Inflammatory macrophage (primary cell): ENCODE measurements at places on chromosomes 5 and 9.

DNA sequence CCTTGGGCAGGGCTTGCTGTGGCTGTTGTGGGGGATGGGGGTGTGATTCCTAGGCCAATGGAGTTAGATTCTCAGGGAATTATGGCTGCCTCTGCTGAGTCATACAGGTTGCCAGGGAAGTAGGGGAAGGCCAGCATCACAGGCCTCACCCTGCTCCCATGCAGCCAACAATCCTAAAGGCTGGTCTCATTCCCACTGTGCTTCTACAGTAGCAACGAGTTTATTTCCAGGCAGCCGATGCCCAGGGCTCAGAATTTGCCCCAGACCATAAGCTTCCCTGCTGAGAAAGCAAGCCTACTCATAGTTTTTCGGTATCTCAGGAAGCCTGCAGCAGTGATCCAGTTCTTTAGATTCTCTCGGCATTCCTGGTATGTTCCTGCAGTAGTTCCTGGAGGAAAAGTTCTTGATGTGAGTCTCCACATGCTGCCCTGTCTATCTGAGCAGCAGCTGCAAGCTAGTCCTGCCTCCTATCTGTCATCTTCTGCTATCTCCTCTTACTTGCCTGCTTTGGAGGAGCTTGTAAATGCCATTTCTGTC, 59.3 kb upstream of the SELENOP start:
- DNase-seq: no peak

DNA sequence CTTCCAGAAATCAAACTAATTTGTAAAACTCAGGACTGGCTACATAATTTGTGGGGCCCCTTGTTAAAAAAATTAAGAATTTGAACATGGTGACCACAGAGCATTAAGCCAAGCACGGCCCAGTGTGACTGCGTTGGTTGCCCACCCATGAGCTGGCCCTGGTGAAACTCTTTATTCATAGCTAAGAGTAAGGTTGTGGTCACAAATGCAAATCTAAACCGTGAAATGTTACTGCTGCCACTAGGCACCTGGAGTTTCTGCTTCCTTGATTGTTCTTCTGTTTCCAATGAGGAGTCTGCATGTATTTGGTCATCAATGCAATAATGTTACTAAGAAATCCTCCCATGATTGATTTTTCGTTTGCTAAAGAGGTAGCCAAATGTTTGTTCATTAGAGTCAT, 4.2 kb downstream of the GCNT1 start:
- DNase-seq: no peak

- DNase-seq: no peak
Observed at GRCh38 chr9:127927201-127927987, 3.2 kb downstream of the PIP5KL1 start.

- no peak for DNase-seq
Observed at GRCh38 chr5:135004376-135004775, 29.7 kb downstream of the PITX1 start.

DNA sequence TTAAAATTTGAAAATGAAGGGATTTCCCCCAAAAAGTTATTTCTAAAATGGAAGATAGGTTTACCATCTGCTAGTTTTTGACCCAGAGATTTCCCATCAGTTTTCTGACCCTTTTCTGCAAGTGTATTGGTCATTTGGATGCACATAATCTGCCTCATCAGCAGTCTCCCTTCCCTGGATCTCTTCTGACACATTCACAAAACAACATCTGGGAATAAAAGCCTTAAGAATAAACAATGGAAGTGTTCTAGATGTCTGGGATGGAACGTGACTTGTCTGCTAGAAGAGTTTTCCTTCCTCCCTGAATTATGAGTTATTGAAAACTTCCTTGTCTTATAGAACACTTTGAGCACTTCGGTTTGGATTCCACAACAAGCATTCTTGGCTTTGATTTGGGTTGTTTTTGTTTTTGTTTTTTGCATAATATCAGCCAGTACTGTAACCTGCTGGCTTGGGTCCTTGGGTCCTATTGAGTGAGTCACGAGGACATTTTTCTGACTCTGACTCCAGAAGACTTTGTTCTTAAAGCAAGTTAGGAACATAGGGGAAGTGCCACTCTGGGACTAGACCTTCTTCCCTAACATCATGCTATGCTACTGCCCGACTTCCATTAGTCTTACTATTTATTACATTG, 18.2 kb upstream of the ESM1 start:
- DNase-seq: no peak

- no peak for DNase-seq
Observed at GRCh38 chr5:167945542-167946384, 345.7 kb upstream of the WWC1 start.

- DNase-seq: no peak
Observed at GRCh38 chr5:34718516-34718915, 62.4 kb downstream of the RAI14 start.

- DNase-seq: no peak
Observed at GRCh38 chr9:4541281-4541680, 51.0 kb downstream of the SLC1A1 start.

- DNase-seq: no peak
Observed at GRCh38 chr5:131563434-131564228, 71.4 kb downstream of the RAPGEF6 start.

DNA sequence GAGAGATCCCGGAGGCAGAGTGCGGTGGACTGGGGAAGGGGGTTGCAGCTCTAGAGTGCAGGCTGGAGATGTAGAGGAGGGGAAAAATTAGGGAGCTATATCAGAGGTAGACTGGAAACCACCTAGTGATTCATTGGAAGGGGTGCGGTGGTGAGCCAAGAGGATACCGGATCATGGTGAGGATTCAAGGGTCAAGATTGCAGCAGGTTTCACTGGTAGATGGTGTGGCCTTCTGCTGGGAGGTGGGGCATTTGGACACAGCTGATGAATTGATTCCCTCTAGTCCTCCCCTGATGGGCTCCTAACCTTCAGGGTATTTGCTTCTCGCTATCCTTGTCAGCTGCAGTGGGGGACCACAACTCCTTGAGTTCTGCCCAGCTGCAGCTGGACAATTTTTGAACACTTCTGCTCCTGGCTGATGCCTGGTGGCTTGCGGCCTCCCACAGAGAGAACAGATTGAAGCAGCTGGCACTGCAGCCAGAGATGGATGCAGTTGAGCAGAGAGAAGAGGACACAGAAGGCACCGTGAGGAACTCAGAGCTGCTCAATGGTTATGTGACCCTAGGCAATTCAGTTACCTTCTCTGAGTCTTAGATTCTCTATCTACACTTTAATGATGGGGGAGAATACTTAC, 134.4 kb upstream of the ABCA1 start:
- DNase-seq: no peak

- DNase-seq: no peak
Observed at GRCh38 chr5:168878135-168878745, 299.1 kb upstream of the PANK3 start.

DNA sequence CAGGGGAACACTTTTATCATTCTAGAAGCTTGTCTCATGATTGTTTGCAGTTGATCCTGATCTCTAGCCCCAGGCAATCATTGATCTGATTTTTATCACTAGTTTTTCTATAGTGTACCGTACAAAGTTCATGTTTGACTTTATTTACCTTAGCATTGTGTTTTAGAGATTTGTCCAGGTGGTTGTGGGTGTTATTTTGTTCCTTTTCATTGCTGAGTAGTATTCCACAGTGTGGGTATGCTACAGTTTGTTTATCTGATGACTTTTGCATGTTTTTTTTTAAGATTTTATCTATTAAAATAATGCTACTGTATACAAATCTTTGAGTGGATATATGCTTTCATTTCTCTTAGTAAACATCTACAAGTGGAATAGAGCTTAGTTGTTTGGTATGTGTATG, 26.2 kb downstream of the ZNF131 start:
- no peak for DNase-seq

DNA sequence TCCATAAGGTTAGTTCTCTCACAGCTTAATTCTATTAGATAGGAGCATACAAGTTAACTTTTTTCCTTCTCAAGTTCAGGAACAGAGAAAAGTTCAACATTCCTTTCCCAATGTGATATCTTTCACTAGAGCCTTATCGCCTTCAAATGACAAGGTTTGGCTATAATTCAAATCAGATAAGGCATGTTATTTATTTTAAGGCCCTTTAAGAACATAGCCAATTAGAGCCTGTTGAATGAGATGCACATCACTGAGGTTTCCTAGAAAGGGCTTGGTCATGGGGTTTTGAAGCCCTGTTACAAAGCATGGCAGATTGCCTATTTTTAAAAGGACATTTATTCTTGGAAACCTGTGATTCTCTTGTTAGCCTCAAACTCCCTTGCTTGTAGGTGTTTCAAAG, 123.4 kb downstream of the BASP1 start:
- no peak for DNase-seq

GRCh38 chr5:146699664-146700418, 178.7 kb downstream of the PPP2R2B start:
- DNase-seq: peak; percentile 1

- no peak for DNase-seq
Observed at GRCh38 chr5:149391524-149391923, 12.4 kb upstream of the IL17B start.

DNA sequence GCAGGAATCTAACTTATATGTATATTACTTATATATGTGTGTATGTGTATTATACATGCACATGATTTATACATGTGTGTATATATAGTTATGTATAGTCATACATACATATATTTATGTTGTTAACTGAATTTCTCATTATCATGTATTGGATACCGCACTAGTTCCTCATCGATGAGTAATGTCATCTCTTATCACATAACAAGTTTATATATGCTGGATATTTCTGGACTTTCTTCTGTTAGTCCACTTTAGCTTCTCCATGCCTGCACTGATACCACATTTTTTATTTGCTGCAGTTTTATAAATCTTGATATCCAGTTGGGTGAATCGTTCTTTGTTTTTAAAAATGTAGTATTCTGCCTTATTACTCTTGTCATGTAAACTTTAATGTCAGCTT, 50.2 kb downstream of the APC start:
- no peak for DNase-seq

- DNase-seq: no peak
Observed at GRCh38 chr5:17096952-17097695, 120.3 kb upstream of the BASP1 start.

DNA sequence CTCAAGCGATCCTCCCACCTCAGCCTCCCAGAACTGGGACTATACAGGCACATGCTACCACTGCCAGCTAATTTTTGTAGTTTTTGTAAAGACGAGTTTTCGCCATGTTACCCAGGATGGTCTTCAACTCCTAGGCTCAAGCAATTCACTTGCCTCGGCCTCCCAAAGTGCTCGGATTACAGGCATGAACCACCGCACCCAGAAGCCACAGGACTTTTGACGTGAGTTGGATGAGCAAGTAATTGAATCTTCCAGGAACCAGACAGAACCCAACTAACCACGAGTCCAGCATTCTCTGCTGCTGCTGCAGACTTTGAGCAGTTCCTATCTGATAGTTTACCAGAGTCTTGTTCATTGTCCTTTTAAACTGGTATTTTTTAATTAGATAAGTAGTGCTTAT, 9.6 kb upstream of the ATP6V0E1 start:
- DNase-seq: no peak

DNA sequence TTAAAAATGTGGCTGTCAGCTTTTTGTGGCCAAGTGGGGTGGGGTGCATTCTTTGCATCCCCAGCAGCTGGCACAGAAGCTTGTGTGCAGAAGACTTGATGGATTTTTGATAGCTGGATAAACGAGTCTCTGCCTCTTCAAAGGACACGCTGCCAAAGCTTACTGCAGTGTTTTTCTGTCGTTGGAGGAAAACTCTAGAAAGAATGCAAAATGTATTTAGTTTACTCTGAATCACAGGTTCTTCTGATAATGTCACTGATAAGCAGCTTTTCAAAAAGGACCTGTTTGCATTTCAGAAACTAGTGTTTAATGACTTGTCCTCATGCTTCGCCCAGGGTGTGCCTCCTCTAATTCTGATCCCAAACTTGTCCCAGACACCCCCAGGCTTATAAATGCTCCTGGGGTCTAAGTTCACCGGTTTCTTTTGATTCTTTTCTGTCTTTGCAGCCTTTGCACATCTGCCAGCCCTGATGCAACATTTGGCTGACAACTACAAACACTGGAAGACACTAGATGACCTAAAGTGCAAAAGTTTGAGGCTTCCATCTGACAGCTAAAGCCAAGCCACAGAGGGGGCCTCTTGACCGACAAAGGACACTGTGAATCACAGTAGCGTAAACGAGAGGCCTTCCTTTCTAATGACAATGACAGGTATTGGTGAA, 66.0 kb downstream of the WDR41 start:
- no peak for DNase-seq

DNA sequence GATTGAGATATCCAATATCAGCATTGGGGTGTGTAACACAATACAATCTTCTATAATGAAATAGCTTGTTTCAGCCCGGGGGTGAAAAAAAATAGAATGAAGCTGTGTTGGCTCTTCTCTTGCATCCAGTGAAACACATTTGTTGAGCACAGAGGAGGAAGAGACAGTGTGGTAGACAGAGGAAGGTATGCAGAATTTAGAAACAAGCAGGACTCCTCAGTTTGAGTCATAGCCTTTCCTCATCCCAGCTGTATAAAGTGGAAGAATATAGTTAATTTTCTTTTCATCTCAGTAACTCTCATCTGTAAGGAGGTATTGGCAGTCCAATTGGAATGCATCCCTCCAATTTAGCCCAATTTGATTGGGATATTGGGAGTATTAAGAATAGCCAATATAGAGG, 302.2 kb upstream of the VLDLR start:
- DNase-seq: no peak
